Neural progenitor cell (in vitro differentiated cells): ENCODE measurements at places on chromosomes 3 and 15.

GRCh38 chr15:38207621-38208020, 45.0 kb upstream of the SPRED1 start:
- DNase-seq, result no peak

DNA sequence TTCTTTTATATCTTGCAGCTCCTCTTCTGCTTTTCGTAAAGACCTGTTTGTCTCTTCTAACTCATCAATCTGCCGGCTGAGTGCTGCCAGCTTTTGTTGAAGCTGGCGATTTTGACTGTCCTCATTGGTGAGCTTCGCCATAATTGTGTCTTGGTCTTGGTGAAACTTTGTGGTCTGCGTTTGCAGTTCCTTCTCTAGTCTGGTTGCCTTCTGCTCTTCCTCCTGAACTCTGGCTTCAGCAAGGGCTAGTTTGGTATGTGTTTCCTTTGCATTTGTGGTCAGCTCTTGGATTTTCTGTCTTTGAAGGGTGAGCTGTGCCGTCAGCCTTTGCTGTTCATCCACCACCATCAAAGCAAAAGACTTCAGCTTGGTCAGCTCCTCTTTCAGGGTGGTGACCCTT, 32.9 kb downstream of the CMSS1 start:
- no peak for DNase-seq

GRCh38 chr3:26763723-26764122, 141.2 kb downstream of the LRRC3B start:
- no peak for DNase-seq

- no peak for DNase-seq
Measured at GRCh38 chr15:77035999-77036471, 34.9 kb downstream of the TSPAN3 start.

- DNase-seq, result no peak
Measured at GRCh38 chr3:153469162-153469561, 307.1 kb downstream of the RAP2B start.

DNA sequence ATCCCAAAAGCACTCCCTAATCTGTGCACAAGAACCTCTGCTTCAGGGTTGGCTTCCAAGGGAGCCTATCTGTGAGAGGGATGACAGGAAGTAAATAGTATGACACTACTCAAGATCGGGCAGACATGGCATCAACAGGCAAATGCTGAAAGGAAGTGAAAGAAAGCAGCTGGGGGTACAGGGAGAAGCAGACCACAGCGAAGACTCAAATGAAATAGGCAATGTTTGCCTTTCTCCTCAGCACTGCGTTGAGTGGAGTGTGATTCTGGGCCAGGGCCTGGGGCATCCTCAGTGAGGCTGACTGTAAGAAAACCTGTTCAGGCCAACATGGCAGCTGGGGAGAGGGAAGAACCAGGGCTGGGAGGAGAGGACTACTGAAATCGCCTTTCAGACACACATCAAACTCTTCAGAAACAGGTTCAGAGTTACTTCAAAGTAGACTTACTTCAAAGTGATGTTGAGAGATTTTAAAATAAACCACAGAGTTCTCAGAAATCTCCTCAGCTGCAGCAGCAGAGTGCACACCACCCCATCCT, 96.6 kb downstream of the SLC9A9 start:
- DNase-seq, result no peak

DNA sequence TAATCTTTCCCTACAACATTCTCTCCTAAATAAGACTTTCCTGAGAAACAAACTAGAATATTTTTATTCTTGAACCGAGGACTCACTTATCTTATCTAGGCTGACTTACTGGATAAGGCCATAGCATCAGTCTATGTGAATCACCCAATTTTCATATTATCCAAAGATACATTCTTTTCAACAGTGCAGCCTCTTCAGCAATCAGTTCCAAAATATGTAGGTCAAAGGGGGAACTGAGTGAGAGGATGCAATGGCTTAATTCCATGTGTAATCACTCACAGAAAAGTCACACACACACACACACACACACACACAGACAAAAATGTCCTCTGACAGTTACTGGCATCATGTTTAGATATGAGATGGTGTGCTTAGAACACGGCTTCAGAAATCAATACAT, 31.5 kb upstream of the MECOM start:
- DNase-seq, result no peak

DNA sequence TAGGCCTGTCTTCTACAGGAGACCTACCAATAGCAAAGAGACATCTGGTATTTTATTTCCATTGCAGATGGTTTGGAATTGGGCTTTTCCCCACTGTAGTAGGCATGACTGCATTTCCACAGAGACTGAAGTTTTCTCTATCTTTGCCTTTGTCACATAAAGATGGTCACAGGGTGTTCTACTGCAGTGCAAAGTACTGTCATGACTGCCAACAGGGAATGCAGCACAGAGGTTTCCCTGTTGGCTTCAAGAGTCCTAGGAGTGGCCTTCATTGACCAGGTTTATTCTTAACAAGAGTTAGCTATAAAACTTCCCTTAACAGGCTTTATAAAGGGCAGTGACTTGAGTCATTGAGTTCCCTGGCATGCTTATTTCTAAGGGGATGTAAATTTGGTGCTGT, 36.8 kb upstream of the TM4SF4 start:
- no peak for DNase-seq

- DNase-seq, result no peak
Measured at GRCh38 chr3:39344746-39345344, 15.3 kb downstream of the CCR8 start.

DNA sequence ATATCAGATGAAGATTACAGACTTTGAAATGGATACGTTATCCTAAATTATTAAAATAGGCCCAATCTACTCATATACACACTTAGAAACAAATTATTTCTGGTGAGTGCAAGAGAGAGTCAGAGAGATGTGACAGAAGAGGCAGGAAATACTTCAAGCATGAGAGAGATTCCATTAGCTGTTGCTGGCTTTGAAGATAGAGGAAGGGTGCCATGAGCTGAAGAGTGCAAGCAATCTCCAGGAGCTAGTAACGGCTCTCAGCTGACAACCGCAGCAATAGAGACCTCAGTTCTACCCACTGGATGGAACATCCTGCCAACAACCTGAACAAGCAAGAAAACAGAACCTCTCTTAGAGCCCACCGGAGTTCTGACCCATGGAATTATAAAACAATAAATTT, 270.7 kb upstream of the SLITRK3 start:
- no peak for DNase-seq

DNA sequence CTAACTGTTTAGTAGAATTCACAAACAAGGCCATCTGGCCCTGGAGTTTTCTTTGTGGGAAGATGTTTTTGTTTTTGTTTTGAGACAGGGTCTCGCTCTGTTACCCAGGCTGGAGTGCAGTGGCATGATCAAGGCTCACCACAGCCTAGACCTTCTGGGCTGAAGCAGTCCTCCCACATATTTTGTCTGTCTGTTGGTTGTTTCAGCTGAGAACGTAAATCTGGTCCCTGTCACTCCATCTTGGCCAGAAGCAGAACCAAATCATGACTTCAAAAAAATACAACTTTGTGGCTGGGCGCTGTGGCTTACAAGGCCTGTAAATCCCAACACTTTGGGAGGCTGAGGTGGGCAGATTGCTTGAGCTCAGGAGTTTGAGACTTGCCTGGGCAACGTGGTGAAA, 27.1 kb downstream of the MRAS start:
- no peak for DNase-seq

- no peak for DNase-seq
Measured at GRCh38 chr15:82103468-82103867, 57.6 kb upstream of the MEX3B start.

DNA sequence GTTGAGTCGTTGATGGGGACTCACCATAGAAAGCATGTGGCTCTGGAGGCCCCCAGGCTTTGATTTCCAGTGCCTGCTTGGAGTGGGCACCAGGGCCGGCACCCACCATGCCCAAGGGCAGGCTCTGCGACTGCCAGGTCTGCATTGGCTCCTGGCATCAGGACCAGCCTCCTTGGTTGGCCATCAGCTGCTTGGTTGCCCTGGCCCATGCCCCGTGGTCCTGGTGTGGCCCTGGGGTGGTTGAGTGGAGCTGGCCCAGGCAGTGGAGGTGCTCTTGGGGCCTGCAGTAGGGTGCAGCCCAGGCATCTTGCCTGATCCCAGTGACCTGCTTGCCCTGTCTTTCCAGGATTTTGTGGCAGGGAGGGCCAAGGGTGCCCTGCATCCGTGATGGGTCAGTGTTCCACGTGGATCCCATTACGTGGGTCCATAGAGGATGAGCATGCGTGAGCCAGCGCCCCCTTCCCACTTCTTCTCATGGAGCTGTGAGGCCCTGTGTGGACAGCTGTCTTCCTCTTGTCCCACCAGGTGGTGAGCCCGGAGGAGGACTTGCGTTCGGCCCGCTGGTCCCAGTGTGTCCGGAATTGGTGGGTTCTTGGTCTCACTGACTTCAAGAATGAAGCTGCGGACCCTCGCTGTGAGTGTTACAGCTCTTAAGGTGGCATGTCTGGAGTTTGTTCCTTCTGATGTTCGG, 187.0 kb downstream of the UBE3A start:
- DNase-seq, result no peak

- DNase-seq, result no peak
Measured at GRCh38 chr3:122094693-122095092, 39.5 kb downstream of the CD86 start.

- no peak for DNase-seq
Measured at GRCh38 chr3:194246709-194247349, 104.3 kb downstream of the CPN2 start.

- DNase-seq, result no peak
Measured at GRCh38 chr3:45644063-45644790, 45.0 kb upstream of the SACM1L start.

GRCh38 chr15:45129651-45130129, at the start of the genes DUOX1 and DUOXA1:
DUOX1 (plus strand) TSS chr15:45129994; CDS start chr15:45131967, 1,973 bp downstream.
DUOXA1 (minus strand) TSS chr15:45129879; CDS start chr15:45123014, 6,865 bp downstream.
- peak; percentile 67 for DNase-seq

- peak; percentile 10 for DNase-seq
Measured at GRCh38 chr3:71380096-71380495, 203.4 kb downstream of the FOXP1 start.

DNA sequence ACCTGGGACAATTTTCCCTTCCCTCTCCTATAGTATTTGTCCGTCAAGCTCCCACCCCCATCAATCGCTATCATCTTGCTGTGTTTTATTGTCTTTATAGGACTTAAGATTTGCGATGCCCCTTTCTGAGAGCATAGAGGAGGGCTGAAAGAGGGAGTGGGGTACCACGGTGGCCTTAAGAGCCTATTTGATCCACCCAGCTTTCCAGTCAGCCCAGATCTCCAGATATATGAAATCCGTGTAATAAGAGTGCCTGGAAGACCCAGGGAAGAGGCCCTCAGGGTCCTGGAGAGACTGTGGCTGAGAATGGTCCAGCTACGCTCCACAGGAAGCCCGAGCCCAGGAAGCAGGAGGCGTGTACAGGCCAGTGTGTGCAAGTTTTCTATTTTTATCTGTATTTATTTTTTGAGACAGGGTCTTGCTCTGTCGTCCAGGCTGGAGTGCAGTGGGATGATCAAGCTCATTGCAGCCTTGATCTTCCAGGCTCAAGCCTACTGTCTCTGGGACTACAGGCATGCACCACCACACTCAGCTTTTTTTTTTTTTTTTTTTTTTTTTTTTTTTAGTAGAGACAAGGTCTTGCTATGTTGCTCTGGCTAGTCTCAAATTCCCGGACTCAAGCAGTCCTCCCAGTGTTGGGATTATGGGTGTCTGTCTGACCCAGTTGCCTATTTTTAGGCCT, 964 bp upstream of the NCKIPSD start:
- DNase-seq, result no peak

- no peak for DNase-seq
Measured at GRCh38 chr3:52434491-52435115, 10.3 kb downstream of the SEMA3G start.

DNA sequence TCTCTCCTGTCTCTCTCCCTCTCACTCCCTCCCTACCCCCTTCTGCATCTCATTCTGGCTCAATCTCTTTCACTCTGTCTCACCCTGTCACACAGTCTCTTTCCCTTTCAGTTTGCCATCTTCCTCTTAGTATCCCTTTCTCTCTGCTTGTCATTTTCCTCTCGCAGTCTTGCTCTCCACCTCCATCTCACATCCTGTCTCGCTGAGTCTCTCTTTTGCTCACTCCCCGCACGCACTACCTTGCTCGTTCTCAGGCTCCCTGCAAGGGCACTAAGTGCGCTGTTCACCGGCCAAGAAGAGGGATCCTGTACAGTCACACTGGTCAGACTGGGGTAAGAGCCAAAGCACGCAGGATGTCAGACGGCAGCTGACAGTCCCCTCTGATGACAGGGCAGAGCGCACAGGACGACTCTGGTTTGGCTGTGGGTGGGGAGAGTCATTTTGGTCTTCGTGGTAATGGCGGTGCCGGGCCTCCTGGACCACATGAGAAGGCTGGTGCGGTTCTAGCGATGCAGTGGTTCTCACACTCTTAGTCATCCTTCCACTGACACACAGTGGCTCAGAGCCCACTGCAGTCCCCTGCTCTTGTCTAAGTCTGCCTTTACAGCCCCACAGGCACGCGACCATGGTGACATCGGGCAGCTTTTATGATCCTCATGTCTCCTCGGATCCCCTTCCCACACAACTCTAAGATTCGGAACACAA, 356.8 kb downstream of the FOXP1 start:
- no peak for DNase-seq

DNA sequence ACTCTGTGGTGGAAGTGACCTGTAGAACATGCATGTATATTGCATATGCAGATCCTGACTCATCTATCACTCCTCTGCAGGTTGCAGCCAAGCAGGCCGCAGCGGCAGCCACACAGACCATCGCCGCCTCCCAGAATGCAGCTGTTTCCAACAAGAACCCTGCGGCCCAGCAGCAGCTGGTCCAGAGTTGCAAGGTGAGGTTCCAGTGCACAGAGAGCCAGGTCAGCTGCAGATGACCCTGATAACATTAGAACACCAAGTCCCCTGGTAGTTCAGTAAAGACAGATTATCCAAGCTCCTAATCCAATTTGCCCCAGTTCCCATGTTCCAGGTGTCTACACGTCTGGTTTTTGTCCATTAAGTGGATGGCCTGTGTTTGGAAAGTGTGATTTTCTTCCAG, 325.1 kb upstream of the TPM1 start:
- no peak for DNase-seq

- no peak for DNase-seq
Measured at GRCh38 chr3:156661155-156661554, 13.2 kb upstream of the TIPARP start.

DNA sequence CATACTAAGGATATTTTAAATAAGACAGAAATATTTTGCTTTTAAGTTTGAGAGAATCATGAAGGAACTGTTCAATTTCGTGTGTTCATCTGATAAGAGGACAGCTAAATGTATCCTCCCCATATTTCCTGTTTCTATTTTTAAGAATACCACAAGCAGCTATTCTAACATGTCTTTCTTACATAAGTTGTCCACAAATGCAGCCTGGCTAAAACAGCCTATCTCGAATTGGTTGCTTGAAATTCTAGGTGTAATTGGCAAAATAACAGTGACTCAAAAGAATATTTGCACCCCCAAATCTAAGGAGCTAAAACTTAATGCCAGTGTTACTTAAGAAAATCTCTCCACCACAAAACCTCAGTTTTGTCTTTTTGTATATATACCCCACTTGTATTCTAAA, 35.0 kb downstream of the BTLA start:
- DNase-seq, result no peak

DNA sequence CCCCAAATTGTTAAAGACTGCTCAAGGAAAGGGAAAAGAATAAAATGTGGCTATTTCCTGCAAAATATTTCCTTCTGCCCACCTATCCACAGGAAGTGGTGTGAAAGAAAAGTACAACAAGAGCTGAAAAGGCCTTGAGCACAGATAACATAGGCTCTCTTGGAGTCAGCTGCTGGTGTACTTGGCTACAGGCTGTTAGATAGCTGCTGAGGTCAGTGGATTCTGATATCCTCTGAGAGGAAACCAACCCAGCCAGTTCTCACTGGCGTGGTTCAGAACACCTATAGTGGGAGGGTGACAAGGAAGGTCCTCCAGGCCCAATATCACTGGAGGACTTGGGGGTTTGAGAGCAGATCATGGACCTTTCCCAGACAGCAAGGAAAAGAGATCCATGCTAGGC, 124.4 kb upstream of the GAP43 start:
- no peak for DNase-seq

- DNase-seq, result no peak
Measured at GRCh38 chr3:99536555-99537314, 101.7 kb upstream of the COL8A1 start.
